Thoracic aorta (tissue), 2 donors: ENCODE measurements at places on chromosomes 2 and 18.

GRCh38 chr2:45009303-45009927, at the start of gene SIX2:
SIX2 (minus strand) TSS chr2:45009452; CDS start chr2:45009110, 342 bp downstream.
- peak; percentile 79 for DNase-seq

DNA sequence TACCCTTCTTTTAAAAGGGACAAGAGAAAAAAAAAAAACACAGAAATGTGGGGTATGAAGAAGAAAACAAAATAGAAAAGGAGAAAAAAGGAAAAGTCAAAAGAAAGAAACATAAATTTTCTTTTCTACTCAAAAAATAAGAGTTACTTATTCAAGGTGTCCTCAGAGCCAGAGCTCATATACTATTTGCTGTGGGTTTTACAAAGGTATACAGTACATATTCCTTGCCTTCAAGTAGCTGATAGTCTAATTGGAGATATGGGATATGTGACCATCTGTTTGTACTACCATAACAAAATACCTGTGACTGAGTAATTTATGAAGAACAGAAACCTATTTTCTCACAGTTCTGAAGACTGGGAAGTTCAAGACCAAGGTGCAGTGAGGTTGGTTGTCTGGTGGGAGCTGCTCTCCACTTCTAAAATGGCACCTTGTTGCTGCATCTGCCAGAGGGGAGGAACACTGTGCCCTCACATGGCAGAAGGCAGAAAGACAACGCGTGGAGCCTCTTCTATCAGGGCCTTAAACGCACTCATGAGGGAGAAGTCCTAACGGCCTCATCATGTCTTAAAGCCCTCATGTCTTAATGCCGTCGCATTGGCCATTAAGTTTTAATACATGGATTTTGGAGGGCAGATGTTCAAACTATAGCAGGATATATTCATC, 33.9 kb downstream of the NBAS start:
- no peak for DNase-seq

GRCh38 chr2:52445686-52446085, 1321.9 kb upstream of the CHAC2 start:
- DNase-seq, result no peak

GRCh38 chr2:74290466-74291217, 52.6 kb downstream of the SLC4A5 start:
- no peak for DNase-seq

- no peak for DNase-seq
Observed at GRCh38 chr2:180540761-180541160, 439.6 kb upstream of the UBE2E3 start.

DNA sequence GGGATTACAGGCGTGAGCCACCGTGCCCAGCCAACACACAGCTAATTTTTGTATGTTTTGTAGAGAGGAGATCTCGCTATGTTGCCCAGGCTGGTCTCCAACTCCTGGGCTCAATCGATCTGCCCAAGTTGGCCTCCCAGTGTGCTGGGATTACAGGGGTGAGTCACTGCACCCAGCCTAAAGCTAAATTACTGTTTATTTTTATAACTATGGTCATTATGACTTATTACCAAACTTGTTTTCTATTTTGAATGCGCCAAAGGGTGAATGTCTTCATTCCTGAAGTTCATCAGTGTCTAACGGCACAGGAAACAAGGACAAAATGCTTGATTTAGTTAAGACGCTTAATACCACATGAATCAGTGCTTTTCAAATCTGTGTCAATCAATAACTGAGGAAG, 38.9 kb upstream of the GREB1L start:
- DNase-seq, result no peak

DNA sequence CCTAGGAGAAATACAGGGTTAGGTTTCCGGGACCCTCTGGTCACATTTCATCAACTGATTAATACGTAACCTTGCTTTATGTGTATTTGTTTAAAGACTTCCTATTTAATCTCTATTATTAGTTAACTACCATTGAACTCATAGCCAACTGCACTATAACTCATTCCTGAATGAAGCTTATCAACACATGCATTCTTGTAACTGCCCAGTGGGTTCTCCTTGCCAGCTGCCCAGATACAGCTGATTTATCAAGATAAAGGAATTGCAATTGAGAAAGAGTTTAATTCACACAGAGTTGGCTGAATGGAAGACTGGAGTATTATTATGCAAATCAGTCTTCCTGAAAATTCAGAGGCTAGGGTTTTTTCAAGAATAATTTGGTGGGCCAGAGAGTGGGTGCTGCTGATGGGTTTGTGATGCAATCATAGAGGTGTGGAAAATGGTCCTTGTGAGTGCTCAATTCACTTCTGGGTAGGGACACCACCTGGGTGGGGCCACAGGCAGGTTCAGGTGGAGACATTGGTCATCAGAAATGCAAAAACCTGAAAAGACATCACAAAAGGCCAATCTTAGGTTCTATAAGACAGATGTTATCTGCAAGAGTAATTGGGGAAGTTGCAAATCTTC, 21.1 kb upstream of the NOSTRIN start:
- DNase-seq, result no peak

DNA sequence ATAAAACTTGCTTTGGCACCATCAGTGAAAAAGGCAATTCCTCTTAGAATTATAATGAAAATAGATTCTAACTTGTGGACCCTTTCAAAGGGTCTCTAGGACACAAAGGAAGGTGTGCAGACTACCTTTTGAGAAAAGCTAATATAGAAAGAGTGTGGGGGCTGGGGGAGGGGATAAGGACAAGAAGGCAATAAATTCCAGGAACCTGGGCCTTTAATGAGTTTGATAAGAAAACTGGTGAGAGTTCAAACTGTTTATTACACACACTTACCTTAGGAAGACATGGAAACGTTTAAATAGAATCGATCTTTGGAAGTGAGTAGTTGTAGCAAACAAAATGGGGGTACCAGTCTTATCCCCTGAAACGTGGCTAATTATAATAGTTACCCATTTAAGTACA, 39.6 kb upstream of the PGAP1 start:
- DNase-seq, result no peak

DNA sequence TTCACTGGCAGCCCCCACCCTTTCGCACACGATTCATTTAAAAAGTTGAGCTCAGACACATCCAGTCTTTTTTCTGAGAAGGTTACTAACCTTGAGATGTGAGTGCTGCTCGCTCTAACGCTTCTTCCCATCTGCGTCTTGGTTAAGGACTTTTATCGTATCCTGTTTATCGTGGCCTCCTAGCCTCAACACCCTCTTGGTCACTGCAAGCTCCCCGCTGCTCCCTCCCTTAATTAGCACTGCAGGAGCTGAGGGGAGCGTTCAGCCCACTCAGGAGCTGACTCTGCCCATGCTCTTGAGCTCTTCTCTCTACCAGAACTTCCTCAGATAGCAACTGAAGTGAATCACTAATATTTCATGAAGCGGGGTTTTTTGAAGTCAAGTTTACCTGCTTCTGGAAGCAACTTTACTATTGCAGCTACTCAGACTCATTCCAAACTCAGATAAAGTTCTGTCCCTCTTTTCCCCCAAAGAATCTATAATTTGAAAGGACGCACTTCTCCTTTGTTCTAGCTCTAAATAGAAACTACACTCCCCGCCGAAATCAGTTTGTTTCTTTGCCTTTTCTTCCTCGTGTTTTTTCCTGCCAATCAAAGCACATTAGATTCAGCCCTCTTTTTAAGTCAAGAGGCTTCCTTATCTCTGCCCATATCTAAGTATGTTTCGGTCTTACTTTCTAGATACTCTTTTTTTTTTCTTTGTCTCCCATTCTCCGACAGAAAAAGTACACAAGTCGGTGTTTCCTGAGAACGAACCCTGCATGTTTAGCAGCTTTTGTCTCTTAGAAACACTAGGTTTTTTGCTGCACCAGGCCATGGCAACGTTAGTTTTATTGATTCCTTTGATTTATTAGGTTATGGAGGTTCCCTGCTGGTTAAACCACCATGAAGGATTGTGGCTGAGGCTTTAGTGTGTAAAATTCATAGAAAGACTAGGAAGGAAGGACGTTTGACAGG, 9.3 kb upstream of the CD226 start:
- DNase-seq, result no peak

GRCh38 chr2:141770530-141770929, 360.3 kb downstream of the LRP1B start:
- DNase-seq, result no peak

GRCh38 chr18:13232971-13233786, 14.6 kb downstream of the LDLRAD4 start:
- no peak for DNase-seq

DNA sequence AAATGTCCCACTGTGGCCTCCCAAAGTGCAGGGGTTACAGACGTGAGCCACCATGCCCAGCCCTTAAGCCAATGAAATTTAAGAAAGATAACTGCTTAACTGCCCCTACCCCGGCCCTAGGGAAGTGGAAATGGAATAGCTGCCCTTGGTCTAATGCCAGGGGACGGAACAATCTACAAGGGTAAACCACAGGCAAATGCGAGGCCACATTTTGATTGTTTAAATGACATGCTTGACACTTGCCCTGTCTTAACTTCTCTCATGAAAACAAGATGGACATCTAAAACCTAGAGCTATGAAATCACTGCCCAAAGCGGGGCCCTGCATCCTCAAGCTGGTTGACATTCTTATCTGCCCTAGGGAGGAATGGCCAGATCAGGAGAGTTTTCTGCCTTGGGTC, 5.5 kb upstream of the ITSN2 start:
- DNase-seq, result no peak

- no peak for DNase-seq
Observed at GRCh38 chr2:189821953-189822748, 37.9 kb downstream of the PMS1 start.

- DNase-seq, result no peak
Observed at GRCh38 chr2:101815154-101815553, 117.6 kb downstream of the MAP4K4 start.

DNA sequence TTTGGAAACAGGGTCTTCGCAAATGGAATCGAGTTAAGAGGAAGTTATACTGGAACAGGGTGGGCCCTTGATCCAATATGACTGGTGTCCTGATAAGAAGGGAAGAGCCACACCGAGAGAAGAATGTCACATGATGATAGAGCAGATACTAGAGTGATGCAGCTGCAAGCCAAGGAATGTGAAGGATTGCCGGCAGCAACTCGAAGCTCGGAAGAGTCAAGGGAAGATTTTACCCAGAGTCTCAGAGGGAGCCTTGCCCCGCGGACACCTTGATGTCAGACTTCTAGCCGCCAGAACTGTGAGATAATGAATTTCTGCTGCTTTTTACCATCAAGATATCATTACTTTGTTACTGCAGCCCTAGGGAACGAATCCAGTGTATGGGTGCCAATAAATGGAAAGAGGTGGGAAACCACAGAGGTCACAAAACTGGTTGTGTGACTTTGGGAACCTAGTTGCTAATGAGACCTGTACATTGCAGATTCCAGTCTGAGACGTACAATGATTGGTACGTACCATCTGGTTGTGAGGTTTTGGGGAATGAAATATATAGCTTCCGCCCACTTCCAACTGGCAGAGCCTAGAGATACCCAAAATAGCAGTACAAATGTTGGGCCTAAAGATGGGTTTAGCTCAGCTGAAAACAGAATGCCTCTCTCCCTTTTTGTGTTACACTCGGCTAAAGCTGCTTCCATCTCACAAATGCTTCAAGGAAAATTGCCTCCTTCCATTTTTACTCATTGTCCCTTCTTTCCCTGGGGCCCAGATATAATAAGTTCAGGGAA, 28.6 kb upstream of the VWA3B start:
- no peak for DNase-seq

- no peak for DNase-seq
Observed at GRCh38 chr2:205712508-205712907, 30.2 kb downstream of the NRP2 start.

GRCh38 chr2:138676619-138677021, 103.6 kb downstream of the NXPH2 start:
- DNase-seq, result no peak

- no peak for DNase-seq
Observed at GRCh38 chr2:211401328-211401727, 844.9 kb downstream of the CPS1 start.

- no peak for DNase-seq
Observed at GRCh38 chr18:4134700-4135099, 320.4 kb downstream of the DLGAP1 start.

- DNase-seq, result no peak
Observed at GRCh38 chr2:50225021-50225928, 806.7 kb downstream of the NRXN1 start.

DNA sequence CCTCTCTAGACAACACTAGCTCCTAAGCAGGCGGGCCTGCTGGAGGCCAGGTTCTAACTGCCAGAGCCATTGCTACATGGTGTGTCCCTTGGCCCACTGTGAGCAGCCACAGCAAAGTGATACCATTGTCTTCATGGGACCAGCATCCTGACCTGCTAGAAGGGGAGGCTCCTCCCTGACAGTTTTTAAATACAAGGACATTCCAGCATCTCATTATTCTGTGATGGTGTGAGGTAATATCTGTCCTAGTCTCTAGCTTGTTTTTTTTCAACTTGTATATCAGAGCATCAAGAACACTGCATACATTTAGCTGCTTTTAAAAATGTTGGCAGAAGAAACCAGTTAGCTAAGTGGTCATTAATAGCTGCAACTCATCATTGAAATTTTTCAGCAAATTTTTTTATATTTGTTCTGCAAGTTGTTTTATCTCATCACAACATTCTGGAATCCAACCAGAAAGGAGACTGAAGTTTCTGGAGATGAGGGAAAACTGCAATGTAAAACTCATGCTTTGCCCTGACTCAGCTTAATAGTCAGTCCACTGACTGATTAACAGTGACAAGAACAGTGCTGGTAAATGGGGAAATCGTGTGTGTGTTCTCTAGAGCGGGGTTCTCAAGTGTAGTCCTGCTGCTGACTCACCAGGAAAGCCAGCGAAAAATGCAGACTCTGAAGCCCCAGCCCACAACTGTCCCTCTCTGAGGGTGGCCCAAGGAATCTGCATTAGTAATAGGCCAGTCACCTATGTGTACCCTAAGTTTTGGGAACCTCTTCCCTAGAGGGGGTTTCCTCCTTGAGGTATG, 17.8 kb downstream of the MAPRE3 start:
- DNase-seq, result no peak

DNA sequence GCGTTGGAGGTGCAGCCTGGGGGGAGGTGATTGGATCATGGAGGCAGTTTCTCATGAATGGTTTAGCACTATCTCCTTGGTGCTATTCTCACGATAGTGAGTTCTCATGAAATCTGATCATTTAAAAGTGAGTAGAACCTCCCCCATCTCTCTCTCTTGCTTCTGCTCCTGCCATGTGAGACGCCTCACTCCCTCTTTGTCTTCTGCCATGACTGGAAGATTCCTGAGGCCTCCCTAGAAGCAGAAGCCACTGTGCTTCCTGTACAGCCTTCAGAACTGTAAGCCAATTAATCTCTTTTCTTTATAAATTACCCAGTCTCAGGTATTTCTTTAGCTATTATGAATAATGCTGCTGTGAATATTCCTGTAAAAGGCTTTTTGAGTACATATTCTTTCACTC, 52.9 kb downstream of the SERPINB7 start:
- DNase-seq, result no peak

DNA sequence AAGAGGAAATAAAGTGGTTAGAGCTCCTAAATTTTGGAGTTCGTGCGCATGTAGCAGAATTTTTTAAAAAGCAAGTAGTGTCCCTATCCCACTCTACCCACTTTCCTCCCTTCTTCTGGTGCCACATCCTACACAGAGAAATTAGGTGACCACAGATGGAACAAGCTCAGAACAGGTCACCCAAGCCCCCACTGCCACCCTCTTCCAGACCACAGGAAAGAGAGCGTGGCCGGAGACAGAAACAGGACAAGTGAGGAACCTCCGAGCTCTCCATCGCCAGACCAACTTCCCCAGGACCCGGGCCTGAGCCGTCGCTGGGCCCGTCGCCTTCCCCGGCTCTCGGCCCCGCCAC, 433 bp downstream of the NPC1 start:
- no peak for DNase-seq

GRCh38 chr2:185689906-185690539, 48.6 kb upstream of the FSIP2 start:
- no peak for DNase-seq

- no peak for DNase-seq
Observed at GRCh38 chr2:221708902-221709301, 136.8 kb upstream of the EPHA4 start.

GRCh38 chr2:159903443-159904126, 105.6 kb upstream of the CD302 start:
- DNase-seq, result no peak
